ENCODE measurements at places on chromosomes 2 and 18. TPM values are rescaled to one million over a fixed set of nuclear protein-coding genes. Genes with fewer than 3 reads are reported as not detected.

DNA sequence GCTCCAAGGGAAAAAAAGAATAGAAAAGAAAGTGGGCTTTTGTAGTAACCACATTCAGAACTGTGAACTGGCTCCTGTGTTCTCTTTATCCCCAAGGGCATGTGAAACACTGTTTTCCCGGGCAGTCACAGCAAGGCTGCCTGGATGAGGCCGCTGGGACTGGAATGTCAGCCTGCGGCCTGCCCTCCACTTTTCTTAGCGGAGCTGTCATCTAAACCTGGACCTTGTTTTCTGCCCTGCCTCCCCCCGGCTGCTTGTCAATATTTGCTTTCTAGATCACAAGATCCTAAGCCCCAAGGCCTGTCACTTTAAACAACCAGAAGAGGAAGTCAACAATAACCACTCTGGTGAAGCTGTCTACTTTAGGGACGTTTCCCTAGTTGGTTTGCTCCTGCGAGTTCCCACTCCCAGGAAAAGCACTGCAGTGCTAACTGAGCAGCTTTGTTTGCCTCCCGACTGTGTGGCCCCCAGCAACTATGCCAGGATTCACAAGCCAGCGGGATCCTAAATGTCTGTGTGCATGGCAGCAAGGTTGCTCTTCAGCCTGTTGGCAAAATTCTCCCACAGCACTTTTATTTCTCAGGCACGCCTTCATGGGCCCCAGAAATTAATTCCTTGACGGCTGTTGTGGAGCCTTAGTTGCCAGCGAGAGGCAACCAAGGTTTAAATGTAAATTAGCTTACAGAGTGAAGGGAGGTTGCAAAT lies 30.6 kb downstream of the SOWAHC start:
- DNase-seq, result peak; percentile 71

GRCh38 chr2:10924441-10924840 lies 12.7 kb downstream of the KCNF1 start:
- no peak for DNase-seq

The IL1RN gene
- total RNA-seq, result 13.3 TPM

DNA sequence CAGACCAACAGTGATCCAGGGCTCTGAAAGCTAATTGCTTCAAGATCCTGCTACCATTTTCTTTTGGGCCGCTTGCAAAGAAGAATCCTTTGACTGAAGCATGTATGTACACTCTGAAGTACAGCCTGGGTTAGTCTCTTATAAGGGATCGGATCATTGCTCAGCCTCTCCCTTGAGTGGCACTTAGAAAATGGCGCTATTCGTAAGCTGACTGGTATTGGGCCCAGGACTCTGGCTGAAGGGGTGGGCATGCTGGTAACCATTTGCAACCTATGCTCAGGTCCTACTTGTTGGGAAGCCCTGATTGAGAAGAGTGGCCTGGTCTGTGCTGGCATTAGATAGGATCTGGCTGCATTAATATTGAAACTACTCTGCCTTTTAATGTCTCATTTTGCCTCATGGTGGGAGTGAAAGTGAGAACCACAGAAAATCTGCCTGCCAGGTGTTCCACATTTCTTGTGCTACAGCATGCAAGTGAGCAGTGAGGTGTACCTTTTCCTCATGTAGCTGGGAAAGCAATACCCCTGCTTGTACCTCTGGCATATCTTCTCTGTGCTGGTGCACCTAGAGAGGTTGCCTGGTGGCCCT lies 661 bp upstream of the MGAT5 start:
- no peak for DNase-seq
